ENCODE measurements at places on chromosomes 3 and 15. TPM values are rescaled to one million over a fixed set of nuclear protein-coding genes. Genes with fewer than 3 reads are reported as not detected.

Gene CPNE9
- total RNA-seq, result 0.31 TPM

Gene CCDC12
- total RNA-seq, result 36.9 TPM

Gene XYLB
- total RNA-seq, result 10.3 TPM

Gene IGDCC3
- 23.2 TPM for total RNA-seq

Gene GOLGA8S
- total RNA-seq, result under 0.01 TPM

Gene RBP2
- total RNA-seq, result not detected

Gene LSAMP
- total RNA-seq, result 91.4 TPM

Gene CKMT1A
- total RNA-seq, result 12.2 TPM

Gene WDR93
- total RNA-seq, result 0.63 TPM

Gene BSN
- total RNA-seq, result 23.5 TPM

Gene GOLGA8K
- 2.5 TPM for total RNA-seq

Gene FAM174B
- total RNA-seq, result 14.1 TPM

Gene TGM4
- not detected for total RNA-seq

Gene SLC38A3
- total RNA-seq, result 8.1 TPM

Gene C3orf18
- total RNA-seq, result 12.2 TPM

Gene ROBO2
- total RNA-seq, result 526 TPM

Gene ESYT3
- total RNA-seq, result 0.94 TPM

Gene GNAT1
- total RNA-seq, result not detected

Gene CLDN16
- total RNA-seq, result 0.63 TPM

Gene CDHR4
- total RNA-seq, result not detected

Gene ADCY5
- total RNA-seq, result 39.8 TPM

Gene SMCO1
- not detected for total RNA-seq

Gene RHOV
- total RNA-seq, result 8.1 TPM
